ENCODE measurements at places on chromosomes 4 and X.

- no peak for DNase-seq
These were observed 32.2 kb downstream of the SMS start for GRCh38 chrX:21972721-21973120.

GRCh38 chr4:89382439-89382838 is 74.8 kb upstream of the GPRIN3 start:
- DNase-seq = no peak

DNA sequence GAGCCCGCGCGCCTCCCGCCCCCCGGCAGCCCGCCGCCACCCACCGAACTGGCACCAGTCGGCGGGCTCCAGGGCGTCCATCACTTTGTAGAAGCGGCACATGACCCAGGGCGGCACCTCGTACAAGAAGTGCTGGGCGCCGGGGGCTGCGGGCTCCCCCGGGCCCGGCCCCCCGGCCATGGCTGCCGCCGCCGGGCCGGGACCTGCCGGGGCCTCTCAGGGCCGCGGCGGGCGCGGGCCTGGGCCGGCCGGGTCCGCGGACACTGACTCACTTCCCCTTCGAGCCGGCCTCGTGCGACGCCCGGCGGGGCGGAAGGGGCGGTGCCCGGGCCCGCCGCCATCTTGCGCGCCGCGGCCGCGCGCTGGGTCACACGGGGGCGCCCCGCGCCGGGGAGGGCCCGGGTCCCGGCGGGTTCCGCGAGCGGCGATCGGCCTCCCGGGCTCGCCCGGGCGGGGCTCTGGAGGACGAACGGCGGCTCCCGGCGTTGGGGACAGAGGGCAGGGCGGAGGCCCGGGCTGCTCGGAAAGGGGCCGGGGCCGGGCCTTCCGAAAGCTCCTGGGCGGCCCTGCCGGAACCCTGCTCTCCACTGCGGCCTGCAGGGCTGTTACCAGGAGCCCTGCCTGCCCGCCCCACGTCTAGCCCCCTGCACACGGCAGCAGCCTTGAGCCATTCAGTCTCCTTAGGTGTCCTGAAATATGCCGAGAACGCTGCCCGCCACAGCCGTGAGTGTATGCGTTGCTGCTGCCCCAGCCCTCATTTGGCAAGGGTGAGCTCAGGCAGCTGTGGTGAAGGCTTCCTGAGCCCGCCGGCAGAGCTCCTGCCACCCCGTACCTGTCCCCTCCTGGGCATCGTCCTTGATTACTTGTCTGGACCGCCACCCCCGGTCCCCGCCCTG is at the start of gene IRAK1:
TSS of gene IRAK1 (minus strand) at position 270 of the 896 bp plus-strand sequence. CDS start at position 180, 90 bp downstream.
- no peak for DNase-seq

DNA sequence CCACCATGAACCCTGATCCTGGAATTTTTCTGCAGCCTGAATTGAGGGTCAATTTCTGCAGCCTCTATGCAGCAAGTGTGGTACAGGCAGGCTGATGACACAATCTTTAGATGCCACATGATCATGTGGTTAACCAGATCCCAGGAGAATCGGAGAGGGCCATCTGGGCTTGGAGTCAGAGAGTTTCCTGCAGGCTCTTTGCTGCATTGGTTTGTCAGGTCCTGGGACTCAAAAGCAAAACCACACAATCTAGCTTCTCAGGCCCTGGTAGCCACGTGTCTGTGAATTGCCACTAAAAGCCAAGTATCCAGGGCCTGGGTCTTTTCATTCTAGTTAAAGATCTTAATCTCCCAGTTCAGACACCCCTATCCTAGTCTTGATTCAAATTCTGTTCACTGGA is 464.5 kb downstream of the BCOR start:
- no peak for DNase-seq

DNA sequence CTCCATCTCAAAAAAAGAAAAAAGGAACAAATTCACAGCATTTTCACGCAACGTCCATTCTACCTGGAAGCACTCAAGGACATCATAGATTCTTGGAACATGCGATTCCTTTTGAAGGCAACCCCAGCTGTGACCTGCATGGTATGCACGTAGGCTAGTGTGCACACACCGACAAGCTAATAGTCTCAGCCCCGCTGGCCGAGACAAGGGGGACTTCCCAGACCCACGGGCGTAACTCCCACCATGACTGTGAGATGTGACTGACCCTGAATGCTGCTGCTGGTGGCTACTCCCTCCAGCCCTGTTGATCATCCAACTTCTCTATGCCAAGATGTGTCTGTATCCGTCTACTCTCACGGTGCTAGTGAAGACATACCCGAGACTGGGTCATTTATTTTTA is 78.3 kb downstream of the CRLF2 start:
- no peak for DNase-seq

GRCh38 chrX:50707405-50707804 is 106.6 kb downstream of the SHROOM4 start:
- DNase-seq = no peak

GRCh38 chrX:150574559-150575418 is 6.4 kb downstream of the MTM1 start:
- no peak for DNase-seq

GRCh38 chr4:141376769-141377168 is 156.1 kb downstream of the ZNF330 start:
- no peak for DNase-seq

GRCh38 chr4:90486346-90486745 is 359.2 kb downstream of the CCSER1 start:
- no peak for DNase-seq

DNA sequence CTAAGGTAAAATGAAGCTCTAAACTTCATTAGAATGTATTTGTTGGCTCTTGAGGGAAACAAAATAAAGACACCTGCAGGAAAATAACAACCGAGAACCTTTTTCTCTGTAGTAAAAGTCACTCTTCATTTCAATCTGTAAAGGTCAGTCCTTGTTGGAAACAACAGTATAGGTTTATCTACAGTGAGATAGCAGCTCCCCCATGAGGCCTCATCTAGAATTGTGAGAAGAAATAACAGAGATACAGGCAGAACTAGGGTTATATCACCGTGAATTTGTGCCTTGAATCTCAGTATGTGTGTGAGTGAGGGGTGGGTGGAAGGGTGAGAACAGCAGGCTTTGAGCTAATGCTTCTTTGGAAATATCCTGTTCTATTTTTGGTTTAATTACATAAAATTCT is 107.8 kb upstream of the FMR1 start:
- DNase-seq = no peak

DNA sequence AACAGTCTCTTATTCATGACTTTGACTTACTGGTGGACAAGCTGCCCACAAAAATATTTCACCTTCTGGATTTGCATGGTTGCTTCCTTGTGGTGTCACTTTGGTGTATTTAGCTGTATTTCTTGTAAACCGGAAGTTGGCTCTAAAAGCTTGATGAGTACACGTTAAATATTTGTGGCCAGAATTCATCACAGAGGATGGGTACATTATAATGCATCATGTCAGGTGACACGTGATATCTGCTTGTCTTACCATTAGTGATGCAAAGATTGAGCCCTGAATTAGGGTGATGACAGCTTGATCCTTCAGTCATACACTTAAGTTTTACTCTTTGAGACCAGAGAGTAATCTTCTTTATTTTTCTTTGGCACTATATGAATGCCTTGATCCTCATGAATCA is 188.3 kb upstream of the RPS6KA3 start:
- DNase-seq = no peak

DNA sequence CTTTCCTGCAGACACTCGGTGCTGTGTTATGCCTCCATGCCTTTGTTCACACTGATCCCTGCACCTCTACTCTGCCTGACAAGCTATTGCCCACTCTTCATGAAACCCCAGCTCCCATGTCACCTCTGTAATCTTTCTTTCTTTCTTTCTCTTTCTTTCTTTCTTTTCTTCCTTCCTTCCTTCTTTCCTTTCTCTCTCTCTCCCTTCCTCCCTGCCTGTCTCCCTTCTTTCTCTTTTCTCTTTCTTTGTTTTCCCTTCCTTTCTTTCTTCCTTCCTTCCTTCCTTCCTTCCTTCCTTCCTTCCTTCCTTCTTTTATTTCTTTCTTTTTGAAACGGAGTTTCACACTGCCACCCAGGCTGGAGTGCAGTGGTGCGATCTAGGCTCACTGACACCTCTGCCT is 12.5 kb downstream of the GJB1 start:
- DNase-seq = no peak

- DNase-seq = no peak
These were observed 208.9 kb downstream of the FAM47A start for GRCh38 chrX:33923262-33923661.

DNA sequence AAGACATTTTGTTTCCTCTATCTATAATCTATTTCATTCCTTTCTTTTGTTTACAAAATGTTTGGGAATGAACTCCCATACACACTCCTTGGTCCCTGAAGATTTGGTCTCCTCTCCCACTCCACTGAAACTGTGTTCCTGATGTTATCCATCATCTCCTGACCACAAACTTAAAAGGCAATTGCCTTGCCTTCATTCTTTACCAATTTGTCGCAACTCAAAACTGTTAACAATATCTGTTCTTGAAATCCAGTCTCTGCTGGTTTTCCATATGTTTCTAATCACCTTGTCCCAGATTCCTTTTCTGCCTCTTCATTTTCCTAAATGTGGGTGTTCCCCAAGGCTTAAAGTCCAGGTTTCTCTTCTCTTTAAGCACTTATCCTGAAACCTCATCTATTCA is 262.2 kb upstream of the TTC29 start:
- DNase-seq = no peak

GRCh38 chr4:37780444-37781130 is 45.9 kb upstream of the PGM2 start:
- DNase-seq = no peak

DNA sequence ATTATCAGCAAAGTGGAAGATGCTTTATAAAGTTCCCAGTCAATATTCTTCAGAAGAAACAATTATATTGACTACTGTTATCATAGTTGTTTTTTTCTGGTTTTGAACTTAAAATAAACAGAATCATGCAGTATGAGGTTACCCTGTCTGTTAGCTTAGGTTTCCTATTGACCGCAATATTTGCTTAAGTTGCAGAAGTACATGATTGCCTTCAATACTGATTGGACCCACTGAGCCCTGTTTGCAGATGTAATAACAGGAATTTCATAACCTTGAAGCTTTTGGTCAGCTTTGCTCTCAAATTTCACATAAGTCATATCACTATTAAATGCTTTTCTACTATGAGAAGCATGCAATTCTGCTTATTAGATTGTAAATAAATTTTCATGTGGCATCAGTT is 229.1 kb upstream of the FSTL5 start:
- no peak for DNase-seq

DNA sequence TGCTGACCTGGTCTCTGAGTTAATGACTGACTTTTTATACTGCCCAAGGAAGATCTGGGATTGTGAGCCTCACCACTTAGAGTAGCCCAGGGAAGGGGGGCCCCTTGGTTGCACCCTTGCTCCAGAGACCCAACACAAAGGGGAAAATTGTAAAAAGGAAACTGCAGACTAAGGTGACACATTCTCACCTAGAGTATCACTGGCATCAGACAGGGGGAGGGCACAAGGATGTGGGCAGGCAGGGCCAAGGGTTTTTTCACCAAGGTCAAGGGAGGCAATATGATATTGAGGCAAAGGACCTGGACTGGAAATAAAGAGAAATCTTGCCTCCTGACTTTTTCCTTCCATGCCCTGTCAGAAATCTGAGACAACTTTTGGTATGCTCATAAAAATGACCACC is 386.2 kb upstream of the FGF16 start:
- DNase-seq = no peak

- DNase-seq = no peak
These were observed 15.2 kb upstream of the PHOX2B start for GRCh38 chr4:41763729-41764128.

GRCh38 chr4:71259911-71260331 is 78.9 kb upstream of the SLC4A4 start:
- no peak for DNase-seq

GRCh38 chr4:67355806-67356205 is 189.5 kb downstream of the CENPC start:
- DNase-seq = no peak

GRCh38 chr4:145132511-145133098 is 34.5 kb downstream of the ABCE1 start:
- DNase-seq = no peak

DNA sequence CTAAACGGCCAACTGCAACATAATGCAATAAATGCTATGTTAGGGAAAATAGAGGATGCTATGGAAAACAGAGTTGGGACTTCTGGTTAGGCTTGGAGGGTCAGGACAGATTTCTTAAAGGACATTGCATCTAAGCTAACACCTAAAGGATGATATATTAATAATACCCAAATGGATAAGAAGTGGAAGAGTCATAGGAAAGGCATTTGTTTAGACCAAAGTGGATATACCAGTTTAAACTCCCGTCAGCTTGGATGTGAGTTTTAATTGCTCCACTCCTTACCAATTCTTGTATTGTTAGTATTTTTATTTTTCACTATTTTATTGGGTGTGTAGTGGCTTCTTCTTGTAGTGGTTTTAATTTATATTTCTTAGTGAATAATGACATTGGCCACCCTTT is 93.9 kb downstream of the PTPN13 start:
- no peak for DNase-seq

DNA sequence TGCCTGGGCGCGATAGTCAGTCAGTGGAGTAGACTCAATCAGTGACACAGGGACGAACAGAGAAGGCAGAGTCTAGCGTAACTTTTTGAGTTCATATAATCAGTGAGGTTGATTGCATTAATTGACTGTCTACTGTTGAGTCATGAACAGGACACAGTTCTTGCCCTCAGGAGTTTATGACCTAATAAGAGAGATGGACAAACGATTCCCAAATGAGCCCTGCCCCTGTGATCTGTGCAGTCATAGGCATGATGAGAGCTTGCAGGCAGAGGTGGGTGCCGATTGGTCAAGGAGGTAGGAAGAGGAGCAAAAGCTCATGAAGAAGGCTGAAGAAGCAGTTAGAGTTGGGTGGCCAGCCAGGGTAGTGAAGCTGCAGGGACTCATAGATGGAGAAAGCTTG is 57.1 kb downstream of the ADD1 start:
- DNase-seq = no peak

- no peak for DNase-seq
These were observed 996.4 kb downstream of the C4orf33 start for GRCh38 chr4:130092187-130093015.

DNA sequence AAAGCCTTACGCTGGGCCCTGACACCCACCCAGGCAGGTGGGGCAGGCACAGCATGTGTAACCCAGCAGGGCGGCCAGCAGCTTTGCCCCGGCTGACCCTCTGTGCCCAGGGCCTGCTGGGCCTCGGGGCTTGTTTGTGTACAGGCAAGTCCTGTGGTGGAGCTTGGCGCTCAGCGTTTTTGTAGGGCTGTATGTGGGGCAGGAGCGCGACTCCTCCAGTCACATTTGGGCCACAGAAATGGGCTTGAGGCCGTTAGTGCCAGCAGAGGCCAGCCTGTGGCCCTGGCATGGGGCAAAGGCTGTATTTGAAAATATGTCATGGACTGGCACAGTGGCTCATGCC is 14.7 kb upstream of the HGFAC start:
- no peak for DNase-seq

GRCh38 chr4:123749383-123749782 is 352.8 kb downstream of the SPRY1 start:
- no peak for DNase-seq

GRCh38 chrX:19673375-19674040 is 158.2 kb upstream of the MAP3K15 start:
- no peak for DNase-seq

- no peak for DNase-seq
These were observed 39.8 kb upstream of the VCX3A start for GRCh38 chrX:6574762-6575161.
